ENCODE measurements at places on chromosomes 2 and 18. TPM values are rescaled to one million over a fixed set of nuclear protein-coding genes. Genes with fewer than 3 reads are reported as not detected.

SKA1 gene
- 0.47 TPM for total RNA-seq

IL1B gene
- 0.69 TPM for total RNA-seq

POTEF gene
- not detected for total RNA-seq

- no peak for DNase-seq
These were observed 72.4 kb downstream of the PRKCE start for GRCh38 chr2:45723857-45724256.

GRCh38 chr2:197929886-197930227 lies 125.5 kb downstream of the PLCL1 start:
- DNase-seq, result no peak

DNA sequence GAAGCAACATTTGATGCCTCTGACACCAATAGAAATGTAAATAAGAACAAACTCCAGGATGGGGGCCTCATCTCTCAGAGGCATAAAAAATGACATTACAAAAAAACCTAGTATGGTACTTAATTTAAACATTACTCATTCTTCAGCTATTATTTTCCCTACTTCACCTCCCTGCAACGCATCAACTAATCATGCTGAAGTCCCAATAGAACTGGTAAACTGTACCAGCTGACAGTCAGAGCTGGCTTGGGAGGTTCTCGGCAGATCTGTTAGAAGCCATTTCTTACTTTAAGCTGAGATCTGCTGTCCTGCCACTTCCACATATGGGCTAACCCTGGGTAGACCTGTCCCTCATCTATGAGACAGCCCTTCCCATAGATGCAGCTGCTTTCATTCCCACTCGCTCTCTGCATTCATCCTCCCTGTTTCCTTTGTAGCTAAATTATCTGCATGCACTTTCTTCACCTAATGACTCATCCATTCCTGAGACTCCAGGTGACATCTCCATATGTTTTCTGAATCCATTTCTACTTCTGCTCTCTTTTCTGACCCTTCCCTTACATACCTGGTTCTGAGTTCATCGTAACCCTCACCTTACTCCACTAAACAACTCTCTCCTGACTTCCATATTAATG lies 108.1 kb downstream of the AOX1 start:
- DNase-seq, result no peak
